ENCODE measurements at places on chromosomes 13 and 19.

DNA sequence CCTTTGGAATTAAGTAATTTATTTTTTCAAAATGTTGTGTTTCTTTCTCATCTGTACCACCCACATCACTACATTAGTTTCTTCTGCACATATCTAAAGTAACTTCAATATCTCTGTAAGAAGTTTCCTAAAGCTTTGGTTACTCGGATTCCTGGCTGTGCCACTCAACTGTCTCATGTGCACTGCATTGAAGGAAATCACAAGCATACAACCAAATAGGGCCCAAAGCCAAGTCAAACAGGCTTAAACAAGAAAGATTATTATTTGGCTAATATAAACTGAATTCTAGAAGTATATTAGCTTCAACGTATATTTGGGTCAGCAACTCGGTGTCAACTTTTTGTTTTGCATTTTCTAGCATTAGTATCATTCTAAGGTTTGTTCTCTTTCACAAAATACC, 1647.6 kb upstream of the SPRY2 start:
- DNase-seq, result no peak

- DNase-seq, result no peak
Observed at GRCh38 chr19:21883516-21883915, 47.5 kb upstream of the ZNF43 start.

DNA sequence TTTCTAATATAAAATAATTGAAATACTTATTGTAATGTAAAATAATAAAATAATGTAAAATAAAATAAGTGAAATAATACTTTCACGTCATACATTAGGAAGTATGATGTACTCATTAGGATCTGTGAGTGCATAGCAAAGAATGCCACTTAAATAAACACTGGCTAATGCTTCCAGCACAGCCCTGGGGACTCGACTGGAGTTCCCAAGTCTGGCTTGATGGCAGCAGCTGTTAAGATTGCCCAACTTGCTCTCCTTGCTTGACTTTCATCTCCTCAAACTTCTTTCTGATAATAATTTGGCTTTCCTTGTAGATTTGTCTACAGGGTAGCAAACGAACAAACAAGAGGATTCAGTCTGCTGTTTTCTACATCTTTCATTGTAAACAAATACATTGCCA, 191.9 kb downstream of the COG6 start:
- no peak for DNase-seq

GRCh38 chr13:47897411-47898050, 103.5 kb downstream of the SUCLA2 start:
- DNase-seq, result no peak

- no peak for DNase-seq
Observed at GRCh38 chr13:113002206-113002912, 33.3 kb downstream of the MCF2L start.

Data from heart left ventricle (tissue), 16 donors.